Pancreas (tissue), 10 donors: ENCODE measurements at places on chromosomes 2 and 18. TPM values are rescaled to one million over a fixed set of nuclear protein-coding genes. Genes with fewer than 3 reads are reported as not detected.

GRCh38 chr18:57376503-57376902 is 24.1 kb downstream of the ST8SIA3 start:
- H3K27me3 ChIP-seq, result no peaks in the 10 kb centered on the region
- no peaks in the 10 kb centered on the region for H3K4me1 ChIP-seq
- no peak overlapping the region for H3K27ac ChIP-seq
- no peak overlapping the region for H3K4me3 ChIP-seq

DNA sequence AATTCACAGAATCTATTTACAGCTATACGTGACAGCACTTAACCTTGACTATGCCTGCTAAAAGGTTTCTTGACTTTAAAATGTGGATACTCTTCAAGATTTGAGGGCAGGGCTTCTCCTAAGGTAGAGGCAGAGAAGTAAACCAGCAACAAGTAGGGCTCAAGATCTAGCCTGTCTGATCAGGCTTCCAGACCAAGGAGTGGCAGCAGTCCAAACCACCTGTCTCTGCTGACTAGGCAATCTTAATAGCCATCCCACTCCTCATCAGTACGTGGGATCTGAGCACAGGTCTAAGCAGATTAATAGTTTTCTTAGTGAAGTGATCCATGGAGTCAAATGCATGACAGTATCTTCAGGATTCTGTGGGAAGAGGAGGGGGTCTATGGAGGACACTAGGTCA is 100.4 kb downstream of the GPD2 start:
- no peak overlapping the region for H3K27ac ChIP-seq
- H3K4me3 ChIP-seq, result no peak overlapping the region
- H3K4me1 ChIP-seq, result no peaks in the 10 kb centered on the region
- no peaks in the 10 kb centered on the region for H3K27me3 ChIP-seq

GRCh38 chr2:31265234-31265633 is 31.3 kb downstream of the EHD3 start:
- H3K27me3 ChIP-seq, result no peaks in the 10 kb centered on the region
- no peaks in the 10 kb centered on the region for H3K4me1 ChIP-seq
- no peaks in the 10 kb centered on the region for H3K36me3 ChIP-seq
- no peak overlapping the region for H3K4me3 ChIP-seq

DNA sequence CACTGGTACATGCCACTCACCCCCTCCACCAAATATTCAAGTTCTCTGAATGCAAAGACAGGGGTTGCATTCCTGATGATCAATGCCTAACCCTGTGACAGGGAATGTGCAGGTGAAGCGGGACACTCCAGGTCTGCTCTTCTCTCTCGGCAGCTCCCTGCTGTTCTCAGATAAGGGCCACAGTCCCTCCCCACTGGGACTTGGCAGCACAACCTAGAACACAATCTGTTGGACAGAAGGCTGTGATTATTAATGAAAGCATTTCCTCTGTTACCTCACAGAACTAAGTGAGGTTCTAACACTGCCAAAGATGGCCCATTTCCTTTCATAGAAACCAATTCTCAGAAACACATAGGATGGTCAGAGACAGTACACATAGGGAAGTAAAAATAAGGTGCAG is 42.7 kb downstream of the VSNL1 start:
- no peaks in the 10 kb centered on the region for H3K4me1 ChIP-seq
- DNase-seq, result no peak
- no peak overlapping the region for H3K4me3 ChIP-seq
- no peaks in the 10 kb centered on the region for H3K36me3 ChIP-seq
- H3K27ac ChIP-seq, result no peak overlapping the region

- H3K27ac ChIP-seq, result no peak overlapping the region
- no peaks in the 10 kb centered on the region for H3K27me3 ChIP-seq
- no peaks in the 10 kb centered on the region for H3K36me3 ChIP-seq
Measured at GRCh38 chr2:100124761-100125160, 17.6 kb downstream of the AFF3 start.

GRCh38 chr2:188609321-188610049 is 317.8 kb downstream of the GULP1 start:
- H3K27ac ChIP-seq, result no peak overlapping the region
- H3K4me1 ChIP-seq, result no peaks in the 10 kb centered on the region
- no peak for DNase-seq
- H3K4me3 ChIP-seq, result no peak overlapping the region
- no peaks in the 10 kb centered on the region for H3K27me3 ChIP-seq

Gene PLCD4
- 0.34 TPM for total RNA-seq

Gene DNAJC5G
- not detected for total RNA-seq

Gene REG1B
- total RNA-seq, result 7,772 TPM

Gene BARD1
- total RNA-seq, result 6.0 TPM

Gene GPR39
- 3.7 TPM for total RNA-seq
